Sigmoid colon (tissue), 7 donors: ENCODE measurements at places on chromosomes 7 and 10.

GRCh38 chr7:1886361-1887064, 216.4 kb downstream of the ELFN1 start:
- DNase-seq, result no peak

DNA sequence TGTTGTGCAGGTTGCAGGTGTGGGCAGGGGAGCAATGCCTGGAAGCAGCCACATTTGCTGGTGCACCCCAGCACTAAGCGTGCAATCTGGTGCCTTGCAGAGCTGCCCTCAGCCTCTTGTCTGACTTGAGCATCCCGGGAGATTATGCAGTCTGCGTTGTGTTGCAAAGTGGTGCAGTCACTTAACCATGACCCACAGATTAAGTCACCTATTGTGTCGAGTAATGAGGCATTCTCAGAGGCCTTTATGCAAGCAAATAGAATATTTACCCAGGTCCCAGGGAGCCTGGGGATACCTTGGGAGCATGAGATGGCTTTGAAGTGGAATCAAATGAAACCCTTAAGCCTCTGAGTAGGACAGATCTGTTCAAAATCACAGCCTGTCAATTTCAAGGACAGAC, 529.0 kb downstream of the TYW1 start:
- DNase-seq, result no peak

DNA sequence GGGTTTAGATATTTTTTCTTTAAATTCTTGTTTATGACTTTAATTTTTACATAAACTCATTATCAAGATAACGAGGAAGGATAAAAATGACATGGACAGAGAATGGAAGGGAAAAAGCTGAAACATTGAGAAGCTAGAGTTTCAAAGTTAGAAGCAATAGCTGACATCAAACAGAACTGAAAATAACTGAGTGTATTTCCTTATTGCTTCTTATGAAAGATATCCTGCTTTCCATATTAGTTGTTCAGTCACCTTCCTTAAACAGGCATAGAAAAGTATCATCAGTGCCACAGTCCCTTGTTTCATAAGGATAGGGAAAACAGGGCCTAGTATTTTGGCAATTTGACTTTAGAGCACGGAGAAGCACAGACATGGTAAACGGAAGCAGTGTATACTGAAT, 460.5 kb upstream of the GHITM start:
- no peak for DNase-seq

DNA sequence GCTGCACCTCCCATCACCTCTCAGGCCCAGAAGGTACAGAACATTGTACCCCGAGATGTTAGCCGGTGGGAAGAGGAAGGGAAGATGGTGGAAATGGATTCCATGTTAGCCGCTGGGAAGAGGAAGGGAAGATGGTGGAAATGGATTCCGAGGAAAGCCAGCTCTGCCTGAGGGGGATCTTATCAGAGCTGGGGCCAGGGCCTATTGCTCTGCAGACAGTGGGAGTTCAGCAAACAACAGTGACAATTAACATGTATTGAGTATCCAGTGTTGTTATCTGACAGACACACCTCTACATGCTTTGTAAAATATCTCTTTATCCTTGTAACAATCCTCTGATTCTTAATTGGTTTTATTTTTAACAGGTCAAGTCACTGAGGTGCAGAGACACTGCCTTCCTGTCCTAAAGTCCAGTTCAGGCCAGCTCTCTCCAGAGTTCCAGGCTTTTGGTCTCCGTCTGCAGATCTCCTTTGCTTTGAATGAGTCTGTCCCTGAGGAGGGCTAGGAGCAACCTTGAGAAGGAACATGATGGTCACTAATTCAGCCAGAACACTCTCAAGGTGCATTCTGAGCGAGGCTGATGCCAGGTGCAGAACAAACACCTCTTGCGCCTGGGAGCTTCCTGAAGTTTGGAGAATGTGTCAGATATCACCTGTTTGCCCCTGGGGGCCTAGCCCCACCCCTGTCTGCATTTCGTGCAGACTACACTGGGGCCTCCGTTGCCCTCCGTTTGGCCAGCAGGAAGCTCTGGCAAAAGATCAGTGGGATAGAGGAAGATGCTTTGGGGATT, 82.4 kb upstream of the PODXL start:
- DNase-seq, result no peak

DNA sequence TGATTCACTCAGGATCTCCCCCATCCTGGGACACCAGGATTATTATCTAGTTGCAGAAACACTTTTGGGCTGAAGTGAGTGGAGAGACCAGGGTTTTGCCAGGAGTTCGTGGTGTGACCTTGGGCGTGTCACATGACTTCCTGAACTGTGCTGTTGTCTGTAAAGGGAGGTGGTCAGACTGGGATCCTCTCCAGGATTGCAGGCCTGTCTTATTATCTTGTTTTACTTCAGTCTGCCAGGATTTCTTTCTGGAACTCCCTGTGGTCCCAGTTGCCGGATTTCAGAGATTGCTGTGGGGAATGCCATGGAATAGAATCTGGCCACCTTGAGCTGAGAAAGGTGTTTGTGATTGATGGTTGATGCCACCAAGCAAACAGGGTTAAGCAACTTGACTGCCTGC, 35.8 kb downstream of the CRCP start:
- peak; percentile 80 for DNase-seq
